ENCODE measurements at places on chromosomes 5 and 9.

DNA sequence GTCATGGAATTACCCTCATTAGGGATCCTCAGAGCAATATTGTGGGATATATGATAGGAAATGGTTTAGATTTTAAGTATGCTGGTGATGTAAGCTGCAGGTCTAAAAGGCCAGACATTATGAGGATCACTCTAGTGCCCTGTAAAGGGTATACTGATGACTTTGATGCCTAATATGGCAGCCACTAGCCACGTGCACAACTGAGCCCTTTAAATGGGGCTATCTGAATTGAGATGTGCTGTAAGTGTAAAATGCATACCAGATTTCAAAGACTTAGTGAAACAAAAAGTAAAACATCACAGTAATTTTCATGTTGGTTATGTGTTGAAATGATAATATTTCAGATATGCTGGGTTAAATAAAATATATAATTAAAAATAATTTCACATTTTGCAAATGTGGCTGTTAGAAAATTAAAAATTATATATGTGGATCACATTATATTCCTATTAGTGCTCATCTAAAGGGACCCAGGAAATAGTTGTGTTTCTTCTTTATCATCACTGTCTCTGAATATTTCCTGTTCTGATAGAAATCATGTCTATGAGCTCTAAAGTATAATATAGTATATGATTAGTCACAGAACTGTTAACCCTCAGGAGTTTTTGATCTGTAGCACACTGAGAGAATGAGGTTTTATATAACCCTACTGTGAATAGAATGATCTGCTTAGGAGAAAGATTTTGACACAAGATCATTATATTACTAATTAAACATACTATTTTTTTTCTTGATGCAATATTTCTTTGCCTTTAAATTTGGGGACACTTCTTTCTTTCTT lies 50.1 kb downstream of the OSTF1 start:
- no peak for DNase-seq

DNA sequence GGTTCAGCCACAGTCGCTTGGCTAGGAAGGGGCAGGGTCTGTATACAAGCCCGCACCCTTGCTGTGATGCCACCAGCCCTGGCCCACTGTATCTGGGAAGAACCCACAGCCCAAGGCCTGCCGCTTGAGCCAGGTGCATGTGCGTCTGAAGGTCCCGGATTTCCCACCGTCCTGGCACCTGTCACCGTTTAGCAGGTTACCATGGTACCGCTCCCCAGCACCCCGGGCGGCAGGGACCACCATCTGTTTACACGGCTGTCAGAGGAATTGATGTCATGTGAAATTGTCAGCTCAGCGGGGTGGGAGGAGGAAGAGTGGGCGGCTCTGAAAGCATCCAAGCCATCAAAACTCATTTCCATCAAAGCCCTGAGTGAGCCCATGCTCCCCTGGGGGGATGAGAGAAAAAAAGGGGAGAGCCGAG lies 92.7 kb downstream of the HRH2 start:
- DNase-seq = no peak

DNA sequence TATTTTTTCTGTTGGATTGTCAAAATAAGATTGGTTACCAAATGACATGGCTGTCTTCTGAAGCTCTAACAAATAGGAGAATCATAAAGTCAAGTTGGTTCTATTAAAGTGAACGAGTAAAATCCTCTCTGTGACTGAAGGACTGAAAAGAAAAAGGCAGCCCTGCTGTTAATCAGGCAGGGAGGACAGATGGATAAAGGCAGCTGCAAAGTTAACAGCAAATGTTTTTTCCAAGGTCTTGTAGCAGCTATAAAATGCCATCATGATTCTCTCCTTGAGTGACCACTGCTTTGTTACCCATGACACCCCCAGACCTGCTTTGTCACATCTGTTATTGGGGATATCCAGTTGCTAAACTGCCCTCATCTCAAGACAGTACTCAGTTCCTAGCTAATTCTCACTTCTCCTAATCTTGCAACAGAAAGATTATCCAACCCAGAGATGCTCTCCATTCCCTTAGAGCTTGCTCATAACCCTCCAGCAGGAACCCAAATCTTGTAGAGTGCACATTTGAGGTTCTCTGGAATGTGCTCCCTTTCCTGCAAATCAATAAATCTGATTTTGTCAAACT lies 89.7 kb upstream of the PARP8 start:
- no peak for DNase-seq

DNA sequence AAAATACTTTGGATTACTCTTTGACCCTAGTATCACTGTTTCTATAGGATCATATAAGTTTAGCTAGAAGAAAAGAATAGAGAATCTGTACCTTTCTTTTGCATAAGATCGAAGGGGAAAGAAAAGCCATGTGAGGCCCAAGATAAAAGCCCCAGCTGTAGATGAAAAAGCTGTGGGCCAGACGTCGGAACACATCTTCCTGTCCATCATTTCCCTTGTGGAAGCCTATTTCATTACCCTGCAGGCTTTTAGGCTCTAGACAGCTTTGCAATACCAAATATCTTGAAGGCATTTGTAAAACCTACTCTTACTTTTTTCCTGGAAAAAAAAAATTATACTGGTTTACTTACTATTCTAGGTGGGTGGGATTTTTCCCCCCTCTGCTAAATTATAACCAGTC lies 10.0 kb downstream of the PALM2AKAP2 start:
- no peak for DNase-seq

DNA sequence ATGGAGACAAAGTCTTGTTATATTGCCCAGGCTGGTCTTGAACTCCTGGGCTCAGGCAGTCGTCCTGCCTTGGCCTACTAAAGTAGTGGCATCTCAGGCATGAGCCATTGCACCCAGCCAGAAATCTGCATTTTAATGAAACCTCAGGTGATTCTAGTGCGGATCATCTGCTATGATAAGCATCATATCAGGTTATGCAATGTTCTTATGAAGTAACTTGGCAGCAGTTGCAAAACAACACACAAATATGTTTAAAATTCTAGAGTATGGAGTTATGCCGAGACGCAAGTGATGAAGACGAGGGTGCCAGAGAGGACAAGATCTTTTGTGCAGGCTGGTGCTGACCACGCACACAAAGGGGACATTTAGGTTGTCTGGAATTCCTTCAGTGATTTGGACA lies 153.2 kb upstream of the MEF2C start:
- DNase-seq = no peak

DNA sequence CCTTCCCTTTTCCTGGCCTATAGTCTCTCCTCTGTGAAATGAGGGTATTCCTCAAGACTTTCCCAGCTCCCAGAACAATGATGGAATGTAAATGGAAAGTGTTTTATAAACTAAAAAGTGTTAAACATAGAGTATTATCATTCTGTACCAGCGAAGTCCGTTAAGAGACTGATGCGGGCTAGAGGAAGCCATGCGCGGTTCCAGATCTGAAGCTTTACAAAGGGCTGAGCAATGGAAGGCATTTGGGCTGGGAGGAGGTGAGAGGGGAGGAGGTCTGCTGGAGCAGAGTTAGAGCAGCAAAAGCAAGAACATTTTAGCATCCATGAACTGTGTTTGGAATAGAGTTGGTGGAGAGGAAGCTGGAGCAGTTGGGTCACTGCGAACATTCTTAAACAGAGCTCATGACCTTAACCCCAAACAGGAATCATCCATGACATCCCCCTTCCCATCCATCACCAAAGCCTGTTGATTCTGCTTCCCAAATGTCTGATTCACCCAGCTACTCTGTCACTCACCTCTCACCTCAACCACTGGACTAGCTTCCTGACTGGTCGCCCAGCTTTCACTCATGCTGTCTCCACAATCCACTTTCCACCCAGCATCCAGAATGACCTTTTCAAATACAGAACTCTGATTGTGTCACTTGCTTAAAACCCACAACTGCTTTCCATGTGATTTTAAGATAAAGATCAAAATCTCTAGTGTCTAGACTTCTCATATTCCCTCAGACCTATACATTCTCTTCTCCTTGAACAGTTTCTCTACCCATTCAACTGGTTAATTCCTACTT lies 37.1 kb downstream of the CDK5RAP2 start:
- no peak for DNase-seq

DNA sequence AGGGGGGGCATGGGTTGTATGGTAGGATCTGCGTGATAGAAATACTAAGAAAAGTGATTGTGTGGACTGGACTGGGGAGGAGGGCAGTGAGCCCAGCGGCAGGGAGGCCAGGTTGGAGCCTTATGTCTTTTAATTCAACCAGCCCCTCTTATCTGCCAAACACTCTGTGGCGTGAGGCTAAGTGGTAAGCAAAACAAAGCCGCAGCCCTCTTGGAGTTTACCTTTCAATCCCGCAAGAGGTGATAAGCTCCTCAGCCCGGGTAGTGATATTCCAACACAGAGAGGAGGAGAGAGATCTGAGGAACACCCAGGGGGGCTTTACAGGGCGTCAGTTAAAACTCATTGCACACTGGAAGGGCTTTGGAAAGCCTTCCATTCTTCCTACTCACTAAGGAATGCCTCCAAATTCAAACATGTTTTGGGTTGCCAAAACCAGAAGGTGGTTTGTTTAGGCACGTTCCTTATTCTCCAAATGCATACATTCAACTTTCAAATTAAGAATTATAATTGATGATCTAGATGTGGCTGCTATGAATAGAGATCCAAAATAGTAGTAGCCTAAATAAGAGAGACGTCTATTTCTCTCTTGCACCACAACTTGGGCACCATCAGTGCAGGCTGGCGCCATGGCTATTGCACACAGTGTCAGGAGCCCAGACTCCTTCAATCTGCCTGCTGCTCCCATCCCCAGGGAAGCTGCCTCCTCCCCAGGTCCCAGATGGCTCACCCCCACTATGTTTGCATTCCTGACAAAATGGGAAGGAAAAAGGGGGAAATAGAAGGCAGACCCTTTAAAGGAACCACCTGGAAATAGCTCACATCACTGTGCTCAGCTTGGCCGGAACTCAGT lies 75.1 kb upstream of the FSTL4 start:
- no peak for DNase-seq

GRCh38 chr9:125568621-125569020 lies 138.4 kb downstream of the MAPKAP1 start:
- DNase-seq = no peak

GRCh38 chr5:169185626-169186025 lies 115.3 kb downstream of the SLIT3 start:
- no peak for DNase-seq

- no peak for DNase-seq
Measured at GRCh38 chr5:32254881-32255539, 57.7 kb downstream of the MTMR12 start.

DNA sequence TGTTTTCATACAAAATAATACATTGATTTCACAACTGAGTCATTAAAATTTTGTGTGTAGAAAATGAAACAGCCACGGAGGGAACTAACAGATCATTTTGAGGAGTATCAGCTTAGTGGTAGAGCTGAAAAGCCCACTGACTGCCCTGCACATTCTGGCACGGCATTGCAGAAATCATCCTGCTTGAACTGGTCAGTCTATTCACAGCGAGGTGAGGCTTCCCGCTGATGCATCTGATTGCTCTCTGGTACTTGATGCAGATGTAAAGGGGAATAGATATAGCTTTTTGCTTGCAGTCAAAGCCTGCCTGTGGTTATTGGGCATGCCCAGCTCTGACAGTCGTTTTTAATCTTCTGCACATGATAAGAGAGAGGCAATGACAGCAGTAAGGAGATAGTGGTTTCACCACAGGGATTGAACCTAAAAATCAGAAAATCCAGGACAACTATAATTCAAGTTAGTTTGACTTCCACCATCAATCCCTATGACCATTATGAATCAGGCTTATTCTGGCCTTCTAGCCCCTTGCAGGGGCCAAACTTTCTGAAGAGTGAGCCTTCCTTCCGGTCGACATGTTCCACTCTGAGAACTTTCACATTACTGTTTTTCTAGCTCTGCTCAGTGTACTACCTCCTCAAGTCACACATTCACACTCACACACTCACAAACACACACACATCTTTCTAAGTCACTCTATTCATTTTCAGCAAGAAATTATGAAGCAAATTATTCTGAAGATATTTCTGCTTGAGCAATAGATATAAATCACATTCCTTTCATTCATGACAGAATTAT lies 782.8 kb upstream of the NUDT12 start:
- no peak for DNase-seq

- DNase-seq = no peak
Measured at GRCh38 chr9:114035845-114036801, 42.0 kb downstream of the AMBP start.

DNA sequence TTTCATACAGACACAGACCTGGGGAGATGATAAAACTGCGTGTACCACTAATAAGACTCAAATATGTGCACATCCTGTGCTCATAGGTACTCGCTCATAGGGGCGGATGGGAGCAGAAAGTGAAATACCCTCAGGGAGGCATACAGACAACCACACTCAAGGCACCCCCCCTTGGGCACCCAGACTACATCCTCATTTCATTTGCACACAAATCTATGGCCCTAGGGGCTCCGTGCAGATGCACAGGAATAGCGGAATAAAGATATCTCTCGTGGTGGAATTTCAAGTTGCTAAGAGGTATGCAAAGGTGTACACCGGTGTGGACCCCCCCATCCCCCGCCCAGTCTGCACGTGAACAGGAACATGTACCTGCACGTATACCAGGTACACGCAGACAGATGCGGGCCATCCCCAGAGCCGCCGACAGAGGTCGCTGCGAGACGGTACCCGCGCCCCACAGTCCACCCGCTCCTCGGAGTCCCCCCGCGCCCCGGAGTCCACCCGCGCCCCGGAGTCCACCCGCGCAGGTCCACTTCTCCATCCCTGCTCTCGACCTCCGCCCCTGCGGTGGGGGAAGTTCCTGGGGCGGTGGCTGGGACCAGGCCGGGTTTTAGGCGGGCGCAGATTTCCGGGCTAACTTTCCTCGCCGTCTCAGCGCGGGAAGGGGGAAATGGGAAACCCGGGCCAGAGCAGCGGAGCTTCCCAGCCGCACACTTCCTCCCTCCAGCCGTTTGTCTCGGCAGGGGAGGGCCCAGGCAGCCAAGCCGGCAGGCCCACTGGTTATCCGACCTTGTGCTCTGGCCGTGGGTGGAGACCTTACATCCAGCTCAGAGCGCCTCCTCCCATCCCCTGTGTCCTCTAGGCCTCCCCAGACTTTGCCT lies 1.0 kb upstream of the IL12B start:
- peak; percentile 4 for DNase-seq

GRCh38 chr5:115686051-115686737 lies 60.4 kb upstream of the TMED7 start:
- peak; percentile 15 for DNase-seq

GRCh38 chr5:102818345-102818744 lies 63.2 kb downstream of the PAM start:
- DNase-seq = no peak

GRCh38 chr9:120716483-120716882 lies 2.2 kb upstream of the MEGF9 start:
- no peak for DNase-seq

- no peak for DNase-seq
Measured at GRCh38 chr9:133029994-133030316, 842 bp upstream of the GTF3C5 start.

DNA sequence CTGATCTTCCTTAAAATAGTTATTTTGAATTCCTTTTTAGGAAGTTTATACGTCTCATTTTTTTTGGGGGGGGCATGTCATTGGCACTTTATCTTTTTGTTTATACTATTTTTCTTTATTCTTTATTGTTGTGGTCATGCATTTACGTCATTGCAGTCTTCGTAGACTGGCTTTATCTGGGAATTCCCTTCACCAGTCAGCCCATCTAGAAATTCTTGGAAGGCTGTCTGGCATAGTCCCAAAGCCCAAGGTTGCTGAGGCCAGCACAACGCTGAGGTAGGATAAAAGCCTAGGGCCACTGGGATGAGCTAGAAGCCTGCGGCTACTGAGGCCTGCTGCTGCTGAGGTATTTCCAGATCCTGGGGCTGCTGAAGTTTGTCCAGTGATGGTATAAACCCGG lies 121.5 kb downstream of the ISOC1 start:
- no peak for DNase-seq

Data from gastrocnemius medialis (tissue), 4 donors.